GM04503 (cell line): ENCODE measurements at places on chromosomes 13 and 19.

DNA sequence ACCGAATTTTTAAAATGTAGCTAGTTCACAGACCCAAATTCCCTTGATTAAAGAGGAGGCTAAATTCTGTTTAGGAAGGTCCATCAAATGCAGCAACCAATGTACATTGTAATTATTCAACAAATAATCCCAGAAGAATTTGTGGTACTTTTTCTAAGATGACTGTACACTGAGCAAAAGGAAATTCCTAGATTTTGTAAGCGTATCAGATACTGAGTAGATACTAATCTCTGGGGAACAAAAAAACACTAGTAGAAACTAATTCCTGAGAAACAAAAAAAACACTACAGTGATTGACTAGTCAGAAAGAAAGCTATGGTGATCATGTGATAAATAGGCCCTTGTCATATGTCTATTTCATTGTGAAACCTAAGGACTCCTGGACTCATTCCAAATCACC is 246.1 kb downstream of the PCDH17 start:
- DNase-seq: no peak

GRCh38 chr19:5115771-5116202 is 146.9 kb downstream of the KDM4B start:
- peak; percentile 84 for DNase-seq

- DNase-seq: no peak
Observed at GRCh38 chr13:75620020-75620419, 16.1 kb upstream of the LMO7 start.

DNA sequence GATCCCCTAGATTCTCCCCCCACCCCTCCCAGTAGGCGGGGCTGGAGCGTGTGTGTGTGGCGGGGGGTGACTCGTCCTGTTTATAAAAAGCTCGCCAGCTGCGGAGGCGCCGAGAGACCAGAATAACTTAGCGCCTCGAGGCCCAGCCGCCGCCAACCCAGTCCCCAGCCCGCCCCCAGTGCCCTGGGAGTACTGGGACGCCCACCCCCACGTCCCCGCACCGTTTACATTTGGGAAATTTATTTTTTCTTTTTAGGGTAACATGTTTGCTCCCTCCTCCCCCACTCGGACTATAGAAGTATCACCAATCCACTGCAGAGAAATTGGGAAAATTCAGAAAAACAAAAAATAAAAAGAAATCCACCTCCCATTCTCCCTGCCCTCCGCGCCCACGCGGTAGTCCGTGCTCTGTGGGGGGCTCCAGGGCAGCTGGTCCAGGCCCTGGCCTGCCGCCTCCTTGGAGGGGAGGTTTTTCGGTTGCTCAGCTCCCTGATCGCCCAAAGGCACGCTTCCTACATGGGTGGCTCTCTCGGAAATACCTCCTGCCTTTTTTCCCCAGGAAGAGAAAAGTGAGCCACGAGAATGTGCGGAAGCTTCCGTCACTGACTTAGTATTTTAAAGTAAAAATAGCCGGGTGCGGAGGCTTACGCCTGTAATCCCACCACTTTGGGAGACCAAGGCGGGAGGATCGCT is 1.5 kb upstream of the RAB3A start:
- no peak for DNase-seq

DNA sequence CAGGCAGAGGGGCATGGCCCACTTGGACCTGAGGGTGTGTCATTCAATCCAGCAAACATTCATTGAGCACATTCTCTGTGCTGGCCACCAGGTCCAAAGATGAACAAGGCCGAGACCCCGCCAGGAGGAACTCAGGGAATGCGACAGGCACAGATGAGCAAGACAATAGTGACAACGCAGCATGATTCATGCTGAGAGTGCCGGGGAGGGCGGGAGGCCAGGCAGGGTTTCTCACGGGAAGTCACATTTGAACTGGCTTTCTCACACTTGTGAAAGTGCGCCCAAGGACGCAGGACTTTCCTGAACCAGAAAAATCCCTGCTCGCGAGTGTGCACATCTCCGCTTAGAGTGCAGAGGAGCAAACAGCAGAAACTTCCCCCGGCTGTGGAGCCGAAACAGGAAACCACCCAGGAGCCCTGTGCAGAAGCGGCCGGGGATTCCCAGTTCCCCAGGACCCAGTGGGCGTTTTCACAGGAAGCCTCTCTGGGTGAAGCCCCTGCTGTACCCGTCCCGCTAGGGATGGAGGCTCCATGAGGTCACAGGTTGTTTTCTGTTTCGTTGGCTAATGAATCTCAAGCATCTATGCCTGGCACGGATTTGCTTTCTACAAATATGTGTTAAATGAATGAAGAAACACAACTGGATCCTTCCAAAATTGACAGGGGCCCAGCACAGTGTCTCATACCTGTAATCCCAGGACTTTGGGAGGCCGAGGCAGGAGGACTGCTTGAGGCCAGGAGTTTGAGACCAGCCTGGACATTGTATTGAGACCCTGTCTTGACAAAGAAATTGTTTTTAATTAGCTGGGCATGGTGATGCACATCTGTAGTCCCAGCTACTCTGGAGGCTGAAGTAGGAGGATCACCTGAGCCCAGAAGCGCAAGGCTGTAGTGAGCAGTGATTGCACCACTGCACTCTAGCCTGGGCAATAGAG is 68.4 kb upstream of the TM9SF2 start:
- peak; percentile 61 for DNase-seq

DNA sequence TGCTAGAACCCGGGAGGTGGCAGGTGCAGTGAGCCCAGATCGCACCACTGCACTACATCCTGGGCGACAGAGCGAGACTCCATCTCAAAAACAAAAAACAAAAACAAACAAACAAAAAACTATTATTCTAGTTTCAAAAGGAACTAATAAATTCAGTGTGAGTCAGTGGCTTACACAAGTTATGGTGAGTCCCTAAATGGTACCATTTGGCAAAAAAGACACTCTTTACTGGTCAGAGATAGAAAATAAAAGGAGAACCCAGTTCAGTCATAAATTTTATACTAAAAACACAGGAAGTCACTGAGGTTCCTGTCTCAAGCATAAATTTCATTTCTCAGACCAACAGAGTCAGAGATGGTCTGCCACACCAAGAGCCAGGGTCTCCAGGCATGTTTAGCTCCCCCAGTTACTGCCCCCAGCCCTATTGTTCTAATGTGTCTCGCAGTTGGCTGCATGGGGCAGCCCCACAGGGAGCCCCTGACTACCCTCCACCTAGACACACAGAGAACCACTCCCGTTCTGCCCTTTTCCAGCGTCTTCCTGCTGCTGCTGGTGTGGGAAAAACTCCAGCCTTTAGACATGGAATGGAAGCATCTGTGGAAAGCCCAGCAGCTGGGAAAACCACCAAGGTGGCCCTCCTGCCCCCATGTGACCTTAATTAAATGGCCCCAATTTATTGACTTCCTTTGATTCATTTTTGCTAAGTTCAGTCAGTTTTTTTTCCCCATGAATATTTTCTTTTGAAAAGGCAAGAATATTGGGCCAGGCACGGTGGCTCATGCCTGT is 12.2 kb downstream of the THSD1 start:
- DNase-seq: no peak

- no peak for DNase-seq
Observed at GRCh38 chr19:18502246-18502637, 19.6 kb downstream of the ELL start.

- DNase-seq: no peak
Observed at GRCh38 chr19:17721821-17722220, 2.5 kb downstream of the MAP1S start.

GRCh38 chr19:1591421-1592023 is 1.1 kb downstream of the MBD3 start:
- no peak for DNase-seq

DNA sequence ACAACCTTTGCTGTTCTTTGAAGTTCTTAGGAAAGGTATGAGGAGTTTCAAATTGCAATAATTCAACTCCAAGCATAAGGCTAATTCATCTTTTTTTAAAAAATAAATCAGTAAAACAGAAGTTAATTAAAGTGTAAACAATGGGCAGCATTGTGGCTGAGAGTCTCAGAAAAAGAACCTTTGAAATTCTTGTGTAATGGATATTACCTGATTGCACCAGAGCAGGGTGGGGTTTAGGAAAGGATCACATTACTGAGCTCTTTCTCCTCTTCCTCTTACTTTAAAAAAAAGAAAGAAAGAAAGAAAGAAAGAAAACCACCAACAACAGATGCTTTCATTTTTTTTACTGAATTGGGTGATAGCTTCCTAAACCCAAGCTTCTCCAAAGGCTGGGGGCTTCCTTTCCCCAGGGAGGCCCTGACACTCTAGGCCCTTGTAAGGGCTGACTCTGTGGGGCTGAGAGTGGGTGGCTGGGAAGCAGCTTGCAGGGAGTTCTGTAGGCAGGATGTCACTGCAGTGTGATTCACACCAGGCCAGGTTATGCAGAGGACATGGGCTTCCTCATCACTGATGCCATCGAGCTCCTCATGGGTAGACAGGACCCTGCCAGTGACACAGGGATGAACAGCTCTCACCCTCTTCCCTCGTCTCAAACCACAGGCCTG is 564.5 kb downstream of the FGF9 start:
- no peak for DNase-seq

DNA sequence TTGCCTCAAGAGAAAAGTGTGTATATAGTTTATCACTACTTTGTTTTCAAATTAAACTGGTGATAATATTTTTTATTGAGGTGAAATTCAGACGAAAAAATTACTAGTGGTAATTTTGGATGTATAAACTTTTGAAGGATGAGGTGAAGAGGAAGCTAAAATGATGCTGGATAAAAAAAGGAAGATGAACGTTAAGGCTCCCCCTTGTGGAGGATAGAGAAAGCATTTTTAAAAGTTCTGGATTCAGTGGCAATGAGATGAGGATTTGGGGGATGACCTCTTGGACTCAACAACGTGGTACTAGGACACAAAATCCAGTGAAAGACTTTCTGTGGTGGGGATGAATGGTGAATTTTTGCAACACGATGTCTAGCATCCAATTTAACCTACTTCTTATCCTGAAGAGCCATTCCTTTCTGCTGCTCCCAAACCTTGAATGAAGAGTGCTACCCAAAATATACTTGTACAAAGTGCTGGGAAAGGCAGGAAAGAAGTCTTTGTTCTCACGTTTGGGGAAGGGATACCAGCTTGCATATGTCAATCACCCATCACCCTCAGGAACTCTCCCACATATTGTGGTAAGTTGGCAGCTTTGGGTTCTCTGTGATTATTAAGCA is 7.3 kb upstream of the SIGLEC5 start:
- no peak for DNase-seq
